NCI-H226 (cell line): ENCODE measurements at places on chromosomes 16 and 17.

GRCh38 chr17:35082073-35082657 lies 18.7 kb upstream of the RFFL start:
- peak; percentile 72 for DNase-seq

GRCh38 chr17:9360677-9361081 lies 214.9 kb downstream of the STX8 start:
- DNase-seq = peak; percentile 57

DNA sequence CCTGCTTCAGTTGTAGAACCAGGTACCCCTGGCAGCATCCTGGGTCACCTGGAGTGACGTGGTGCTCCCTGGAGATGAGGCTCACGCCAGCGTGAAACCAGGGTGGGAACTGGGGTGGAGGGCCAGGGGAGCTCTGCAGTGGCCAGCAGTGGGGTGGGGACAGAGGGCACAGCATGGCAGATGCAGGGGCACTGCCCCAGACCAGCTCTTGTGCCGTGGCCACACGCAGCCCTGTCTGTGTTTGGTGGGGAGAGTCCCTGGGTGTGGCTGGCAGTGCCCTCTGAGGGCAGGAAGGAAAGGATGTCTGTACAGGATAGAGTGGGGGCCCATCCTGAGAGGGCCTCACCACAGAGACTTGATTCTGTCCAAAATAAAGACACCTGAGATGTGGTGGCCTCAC lies 24.5 kb downstream of the ZNF750 start:
- DNase-seq = no peak

- no peak for DNase-seq
Measured at GRCh38 chr17:82495844-82496528, 23.5 kb upstream of the FOXK2 start.

GRCh38 chr16:6672507-6672906 lies 660.1 kb upstream of the RBFOX1 start:
- no peak for DNase-seq

DNA sequence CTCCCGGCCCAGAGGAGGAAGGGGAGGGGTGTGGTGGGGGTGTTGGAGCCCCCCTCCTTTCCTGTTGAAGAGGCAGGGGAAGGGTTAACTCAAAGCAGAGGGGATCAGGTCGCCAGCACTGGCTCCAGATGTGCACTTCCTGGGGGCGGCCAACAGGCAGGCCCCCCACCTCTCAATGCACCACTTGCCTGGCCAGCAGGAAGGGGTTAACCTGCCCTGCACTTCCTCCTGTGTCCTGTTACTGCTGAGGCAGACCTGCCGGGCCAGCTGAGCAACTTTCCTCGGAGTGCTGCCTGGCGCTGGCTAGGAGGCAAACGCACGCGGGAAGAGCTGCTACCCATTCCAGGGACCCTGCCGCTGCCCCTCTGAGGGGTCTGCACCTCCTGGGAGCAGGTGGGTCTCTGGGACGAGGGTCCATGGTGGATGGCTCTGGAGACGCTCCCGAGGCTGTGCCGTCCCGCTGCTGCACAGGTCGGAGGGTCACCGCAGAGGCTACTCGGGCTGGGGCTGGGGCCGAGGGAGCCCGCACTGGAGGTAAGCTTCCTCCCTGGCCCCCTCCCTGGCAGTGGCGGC lies at the start of gene EPN3:
Gene EPN3, plus strand, starts transcription at position 284 of the 573 bp plus-strand sequence. CDS start 3,822 bp downstream, outside the sequence.
- DNase-seq = no peak

- no peak for DNase-seq
Measured at GRCh38 chr17:36846410-36847292, 90.6 kb upstream of the LHX1 start.

DNA sequence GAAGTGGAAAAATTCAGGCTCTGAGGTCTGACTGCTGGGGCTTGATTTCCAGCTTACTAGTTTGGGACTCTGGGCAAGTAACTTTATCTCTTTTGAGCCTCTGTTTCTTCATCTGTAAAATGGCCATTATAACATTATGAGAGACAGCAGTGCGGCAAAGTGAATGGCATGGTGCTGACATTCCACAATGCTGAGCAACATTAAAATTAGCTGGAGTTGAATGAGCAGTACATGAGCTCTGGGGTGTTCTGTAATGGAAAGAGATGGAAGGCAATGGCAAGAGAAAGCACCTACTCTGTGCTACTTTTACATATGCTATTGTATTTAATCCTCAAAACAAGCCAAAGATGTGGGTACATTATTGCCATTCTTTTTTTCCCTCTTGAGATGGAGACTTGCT lies 535.7 kb upstream of the CDH11 start:
- no peak for DNase-seq

GRCh38 chr16:2963723-2964474 lies at the start of gene KREMEN2:
Gene KREMEN2, plus strand, starts transcription at chr16:2964275. Its CDS starts 246 bp downstream, at chr16:2964521.
- peak; percentile 77 for DNase-seq

DNA sequence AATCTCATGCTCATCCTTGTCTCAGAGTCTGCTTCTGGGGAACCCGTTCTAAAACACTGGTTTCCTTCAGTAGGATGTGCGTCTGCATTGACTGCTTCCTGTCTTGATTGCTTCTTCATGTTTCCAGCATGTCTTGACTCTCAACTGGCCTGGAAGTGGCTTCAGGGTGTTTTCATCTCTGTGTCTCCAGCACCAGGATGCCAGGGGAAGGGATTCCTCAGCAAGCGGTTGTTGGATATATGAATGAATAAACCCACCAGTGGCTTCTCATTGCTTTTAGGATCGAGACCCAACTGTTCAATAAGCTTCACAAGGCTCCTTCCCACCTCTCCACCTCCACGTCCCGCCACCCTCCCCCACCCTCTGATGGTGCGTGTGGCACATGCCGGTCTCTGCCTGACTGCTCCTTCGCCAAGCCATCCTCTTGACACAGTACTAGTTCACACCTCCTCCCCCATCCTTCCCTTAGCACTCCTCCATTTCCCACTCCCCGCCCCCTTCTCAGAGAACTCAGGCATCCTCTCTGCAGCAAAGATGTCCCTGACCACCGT lies 14.1 kb upstream of the TNS4 start:
- DNase-seq = no peak

GRCh38 chr16:50316848-50317630 lies 50.7 kb downstream of the ADCY7 start:
- no peak for DNase-seq

GRCh38 chr17:14337596-14338079 lies 36.8 kb downstream of the HS3ST3B1 start:
- no peak for DNase-seq

DNA sequence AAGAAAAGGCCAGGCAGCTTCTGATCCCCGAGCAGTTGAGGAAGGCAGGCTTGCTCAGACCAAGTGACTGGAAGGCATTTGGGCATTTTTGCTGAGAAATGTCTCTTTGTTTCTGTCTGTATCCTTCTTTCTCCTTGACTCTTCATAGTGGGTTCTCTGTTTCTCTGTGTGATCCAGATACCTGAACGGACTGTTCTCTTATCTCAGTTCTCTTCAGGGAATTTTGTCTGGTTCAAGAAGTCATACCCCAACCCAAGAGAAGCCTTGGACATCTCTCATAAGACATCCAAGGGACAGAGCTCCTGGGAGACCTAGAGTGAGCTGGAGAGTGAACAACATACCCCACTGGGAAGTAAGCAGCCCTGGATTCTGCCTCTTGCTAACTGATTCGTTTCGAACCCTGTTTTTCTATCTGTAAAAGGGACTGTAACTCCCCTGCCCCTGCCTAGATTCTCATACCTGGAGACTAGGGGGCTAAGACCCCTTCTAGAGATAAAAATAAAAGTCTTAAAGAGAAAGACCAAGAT lies 541 bp downstream of the CCL3 start:
- DNase-seq = no peak

DNA sequence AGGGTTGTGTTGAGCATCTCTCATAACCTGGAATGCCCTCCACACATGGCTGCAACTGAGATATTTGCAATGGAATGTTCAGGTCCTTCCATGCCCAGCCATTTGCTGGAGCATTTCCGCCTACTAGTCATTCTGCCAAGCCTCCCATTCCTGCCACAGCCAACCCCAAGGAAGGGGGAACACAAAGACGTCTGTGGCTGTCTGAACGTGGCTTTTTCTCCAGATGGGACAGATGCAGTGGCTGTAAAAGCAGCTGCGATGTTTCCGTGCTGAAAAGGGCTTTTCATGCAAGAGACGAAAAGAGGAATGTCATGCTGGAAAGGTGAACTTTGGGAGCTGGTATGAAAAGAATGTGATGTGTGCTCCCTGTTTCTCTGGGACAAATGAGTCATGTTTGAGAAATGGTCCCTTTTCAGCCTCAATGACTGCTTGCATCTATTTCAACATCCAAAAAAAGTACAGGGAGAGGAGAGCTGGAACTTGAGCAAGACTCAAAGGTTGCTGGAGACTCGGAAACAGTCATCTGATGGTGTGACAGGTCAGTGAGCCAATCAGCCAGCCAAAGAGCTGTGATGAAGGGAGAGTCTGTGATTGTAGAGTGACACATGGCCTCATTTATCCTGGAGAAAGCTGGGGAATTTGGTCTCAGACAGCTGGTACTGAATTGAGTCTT lies 208.9 kb downstream of the SHISA9 start:
- DNase-seq = no peak

GRCh38 chr17:74946641-74947040 lies 10.9 kb downstream of the OTOP3 start:
- no peak for DNase-seq

DNA sequence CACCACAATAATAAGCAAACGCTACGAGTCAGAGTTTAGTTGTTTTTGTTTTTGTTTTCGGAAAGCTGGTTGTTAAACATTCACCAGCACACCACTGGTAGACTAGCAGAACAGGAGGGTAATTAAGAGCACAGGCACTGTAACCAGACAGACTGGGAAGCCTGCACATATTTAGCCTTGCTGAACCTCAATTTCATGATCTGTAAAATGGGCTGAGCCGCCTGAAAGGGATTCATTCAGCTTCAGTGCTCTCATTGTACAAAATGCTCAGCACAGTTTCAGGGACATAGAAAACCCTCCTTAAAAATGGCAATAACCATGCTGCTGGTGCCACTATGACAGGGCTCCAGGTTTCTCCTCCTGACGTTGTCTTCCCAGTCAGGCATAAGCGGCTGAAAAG lies 66.4 kb downstream of the TMEM114 start:
- no peak for DNase-seq

DNA sequence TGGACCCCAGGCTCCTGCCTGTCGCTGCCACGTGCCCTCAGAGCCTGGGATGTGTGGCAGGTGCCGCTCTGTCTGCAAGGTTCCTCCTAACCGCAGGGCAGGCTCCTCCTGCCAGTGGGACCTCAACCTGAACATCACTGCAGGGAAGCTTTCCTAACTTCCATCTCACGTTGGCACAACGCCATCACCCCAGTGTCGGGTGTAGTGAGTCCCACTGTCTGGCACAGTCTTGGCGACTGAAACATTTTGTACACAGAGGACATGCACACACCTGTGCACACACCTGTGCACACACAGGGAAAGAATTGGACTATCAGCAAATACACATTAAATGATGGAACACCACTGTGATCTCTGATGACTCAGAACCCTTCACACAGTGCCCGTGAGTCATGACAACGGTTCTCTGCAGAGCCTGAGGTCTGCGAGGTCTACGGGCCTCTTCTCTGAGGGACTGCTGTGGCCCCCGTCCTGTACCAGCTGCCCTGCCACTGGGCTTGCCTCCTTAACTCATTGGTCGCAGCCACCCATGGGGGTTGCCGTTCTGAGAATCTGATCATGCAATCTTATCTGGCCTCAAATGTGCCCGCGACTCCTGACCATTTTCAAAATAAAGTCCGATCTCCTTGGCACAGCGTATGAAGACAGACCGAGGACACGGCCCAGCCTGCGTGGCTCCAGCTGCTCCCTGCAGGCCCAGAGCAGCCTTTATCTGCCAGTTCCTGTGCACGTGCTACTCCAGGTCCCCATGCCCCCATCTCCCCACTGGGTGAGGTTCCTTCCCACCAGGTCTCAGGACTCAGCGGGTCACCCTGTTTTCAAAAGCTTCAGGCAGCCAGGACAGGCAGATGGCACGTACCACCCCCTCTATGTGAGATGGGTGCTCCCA lies 7.6 kb downstream of the CCDC57 start:
- DNase-seq = peak; percentile 67

- no peak for DNase-seq
Measured at GRCh38 chr17:81608605-81609004, 28.3 kb downstream of the NPLOC4 start.

DNA sequence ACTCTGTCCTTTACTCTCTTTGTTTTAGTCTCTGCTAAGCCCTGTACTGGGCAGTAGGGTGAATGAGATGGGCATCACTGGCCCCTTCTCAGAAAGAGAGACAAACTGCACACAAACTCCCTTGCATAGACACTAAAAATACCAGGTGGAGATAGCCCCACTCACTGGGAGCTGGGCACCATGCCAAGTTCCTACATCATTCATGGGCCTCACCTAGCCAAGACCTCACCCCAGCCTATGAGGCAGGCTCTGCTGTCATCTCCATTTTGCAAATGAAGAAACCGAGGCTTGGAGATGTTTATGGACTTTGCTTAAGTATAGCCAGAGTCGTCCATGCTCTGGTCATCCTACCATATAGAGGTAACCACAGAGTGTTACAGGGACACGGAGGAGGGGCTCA lies 499.8 kb upstream of the CDH11 start:
- peak; percentile 6 for DNase-seq

GRCh38 chr17:77269696-77270681 lies 129.2 kb downstream of the SEC14L1 start:
- DNase-seq = no peak

DNA sequence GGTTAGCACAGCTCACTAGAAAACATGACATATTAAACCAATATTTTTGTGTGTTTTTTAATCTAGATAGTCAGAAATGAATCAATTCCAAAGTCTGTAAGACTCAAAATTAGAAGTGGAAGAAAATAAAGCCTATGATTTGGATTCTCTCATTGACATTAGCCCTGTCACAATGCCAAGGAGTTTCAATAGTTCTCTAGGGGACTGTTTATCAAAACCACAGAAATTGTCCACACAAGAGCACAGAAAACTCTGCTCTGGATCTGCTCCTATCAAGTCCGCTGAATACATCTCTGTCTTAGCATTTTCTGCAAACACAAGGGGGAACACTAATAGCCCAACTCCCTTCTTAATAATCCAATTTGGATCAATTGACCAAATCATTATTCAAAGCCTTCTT lies 152.0 kb downstream of the HS3ST3B1 start:
- DNase-seq = no peak

- no peak for DNase-seq
Measured at GRCh38 chr17:36816214-36816906, 120.9 kb upstream of the LHX1 start.

DNA sequence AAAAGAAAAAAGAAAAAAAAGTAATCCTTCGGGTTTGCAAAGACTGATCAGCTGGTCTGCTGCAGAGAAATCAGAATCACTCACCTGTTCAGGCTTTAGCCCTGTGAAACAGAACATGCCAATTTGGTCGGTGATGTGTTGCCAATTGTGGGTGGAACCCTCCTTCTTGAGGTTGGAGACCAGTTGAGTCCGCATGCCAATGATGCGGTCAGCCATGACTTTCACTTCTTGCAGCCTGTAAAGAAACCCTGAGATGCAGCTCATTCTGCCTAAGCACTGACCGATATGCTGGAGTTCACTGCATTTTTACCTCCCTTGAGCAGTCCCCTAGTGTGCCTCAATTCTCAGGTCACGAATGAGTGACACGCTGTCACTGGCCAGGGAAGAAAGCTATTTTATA lies 24.8 kb upstream of the SLC38A7 start:
- no peak for DNase-seq

- DNase-seq = peak; percentile 49
Measured at GRCh38 chr17:15171167-15172047, 93.7 kb downstream of the PMP22 start.

GRCh38 chr17:19659366-19660177 lies 11.0 kb downstream of the ALDH3A2 start:
- DNase-seq = no peak
